ENCODE measurements at places on chromosomes 2 and 18.
A peak's percentile ranks its signal among the peaks of the same experiment; 100 is the strongest.

GRCh38 chr2:6784291-6784690, 81.4 kb downstream of the CMPK2 start:
- peak; percentile 14 for DNase-seq

DNA sequence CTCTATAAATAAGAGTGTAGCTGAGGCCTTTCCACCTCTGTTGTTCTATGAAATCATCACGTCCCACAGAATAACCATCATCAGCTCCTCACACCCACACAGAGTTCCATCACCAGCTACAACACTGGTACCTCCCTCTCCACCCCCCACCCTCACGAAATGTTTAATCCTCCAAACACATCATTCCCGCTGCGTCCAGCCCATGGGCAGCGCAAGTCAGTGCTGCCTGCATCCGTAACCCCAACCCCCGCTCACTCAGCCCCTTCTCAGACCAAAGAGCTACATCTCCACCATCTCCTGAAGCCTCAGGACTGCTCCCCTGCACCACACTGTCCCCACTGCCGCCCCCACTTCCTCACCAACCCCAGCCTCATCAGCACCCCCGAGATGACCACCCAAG, 19.4 kb downstream of the DNMT3A start:
- no peak for DNase-seq

DNA sequence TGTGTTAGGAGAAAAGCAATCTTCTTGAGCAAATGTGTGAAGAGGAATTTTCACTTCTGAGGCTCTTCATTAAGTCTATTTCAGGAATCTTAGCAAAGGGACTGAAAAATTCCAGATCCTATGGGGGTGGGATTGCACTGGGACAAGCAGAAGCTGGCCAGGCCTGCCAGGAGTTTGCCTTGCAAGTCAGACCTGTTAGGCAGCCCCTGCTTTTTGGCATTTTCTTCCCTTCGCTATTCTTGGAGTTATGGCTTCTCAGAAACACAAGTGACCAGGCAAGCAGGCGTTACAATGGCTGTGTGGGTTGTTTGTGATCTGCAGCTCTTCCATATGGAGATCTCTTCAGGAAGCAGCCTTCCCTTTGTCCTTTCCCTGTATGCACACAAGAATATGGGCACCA, 8.0 kb upstream of the CCDC85A start:
- no peak for DNase-seq

- DNase-seq: no peak
These were observed 51.8 kb downstream of the HS1BP3 start for GRCh38 chr2:20599001-20599600.

GRCh38 chr2:74391209-74391579, 11.1 kb upstream of the DCTN1 start:
- peak; percentile 15 for DNase-seq

DNA sequence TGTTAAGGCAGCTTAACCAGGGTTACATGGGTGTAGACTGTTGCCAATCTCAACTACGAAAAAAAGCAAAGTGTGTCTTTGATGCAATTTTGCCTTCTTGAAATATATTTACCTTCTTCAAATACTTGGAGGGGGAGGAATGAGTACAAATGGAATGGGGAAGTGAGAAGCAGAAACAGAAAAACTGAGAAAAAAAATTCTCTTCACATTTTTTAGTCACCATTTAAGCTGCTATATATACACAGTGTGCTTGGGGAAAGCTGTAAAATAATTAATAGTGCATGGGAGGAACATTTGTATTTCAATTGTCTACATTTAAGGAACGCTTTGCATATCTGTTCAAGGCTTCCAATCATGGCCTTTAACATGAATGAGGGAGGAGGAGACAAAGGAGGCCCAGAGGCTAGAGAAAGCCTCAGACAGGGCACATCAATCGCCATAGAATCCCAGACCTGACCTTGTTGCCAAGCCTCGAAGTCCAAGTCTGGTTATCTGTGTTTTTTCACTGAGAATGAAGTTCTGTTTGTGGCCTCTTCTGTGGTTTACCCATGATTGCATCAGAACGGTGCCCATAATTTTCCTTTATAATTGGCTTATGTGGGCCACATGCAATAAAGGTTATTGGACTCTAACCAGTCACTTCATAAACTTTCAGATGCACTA, 158.6 kb downstream of the PIK3C3 start:
- no peak for DNase-seq

DNA sequence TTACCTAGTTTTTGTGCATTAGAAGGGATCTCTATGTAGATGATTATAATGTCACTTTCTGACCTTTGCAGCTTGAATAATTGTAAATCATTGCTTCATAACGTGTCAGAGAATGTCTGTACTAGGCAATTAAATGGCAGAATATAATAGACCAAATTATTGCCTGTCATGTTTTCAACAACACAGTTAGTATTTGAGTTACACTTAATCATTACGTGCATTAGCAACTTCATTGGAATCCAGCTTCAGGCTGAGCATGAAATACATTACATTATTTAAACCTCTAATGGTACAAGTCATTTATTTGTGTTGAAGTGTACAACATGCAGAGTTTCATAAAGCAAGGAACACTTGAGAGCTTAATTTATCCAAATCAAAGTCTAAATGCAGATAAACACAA, 48.0 kb downstream of the ZNF407 start:
- DNase-seq: peak; percentile 31

DNA sequence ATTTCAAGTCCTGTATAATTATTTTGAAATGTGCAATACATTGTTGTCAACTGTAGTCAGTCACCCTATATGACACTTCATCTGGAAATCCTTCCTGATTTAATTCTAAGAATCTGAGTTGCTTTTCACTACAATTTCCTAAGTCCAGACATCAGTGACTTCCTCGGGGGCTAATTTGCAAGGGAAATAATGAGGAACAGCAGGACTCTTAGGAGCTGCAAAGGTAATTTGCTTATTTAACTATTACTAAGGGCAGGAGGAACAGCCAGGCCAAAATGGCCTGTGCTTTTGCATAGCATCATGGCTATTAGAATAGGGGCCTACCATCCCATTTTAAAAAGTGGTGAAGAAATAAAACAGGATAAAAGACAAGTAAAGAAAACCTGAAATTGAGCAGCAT, 178.8 kb downstream of the MC4R start:
- DNase-seq: no peak

DNA sequence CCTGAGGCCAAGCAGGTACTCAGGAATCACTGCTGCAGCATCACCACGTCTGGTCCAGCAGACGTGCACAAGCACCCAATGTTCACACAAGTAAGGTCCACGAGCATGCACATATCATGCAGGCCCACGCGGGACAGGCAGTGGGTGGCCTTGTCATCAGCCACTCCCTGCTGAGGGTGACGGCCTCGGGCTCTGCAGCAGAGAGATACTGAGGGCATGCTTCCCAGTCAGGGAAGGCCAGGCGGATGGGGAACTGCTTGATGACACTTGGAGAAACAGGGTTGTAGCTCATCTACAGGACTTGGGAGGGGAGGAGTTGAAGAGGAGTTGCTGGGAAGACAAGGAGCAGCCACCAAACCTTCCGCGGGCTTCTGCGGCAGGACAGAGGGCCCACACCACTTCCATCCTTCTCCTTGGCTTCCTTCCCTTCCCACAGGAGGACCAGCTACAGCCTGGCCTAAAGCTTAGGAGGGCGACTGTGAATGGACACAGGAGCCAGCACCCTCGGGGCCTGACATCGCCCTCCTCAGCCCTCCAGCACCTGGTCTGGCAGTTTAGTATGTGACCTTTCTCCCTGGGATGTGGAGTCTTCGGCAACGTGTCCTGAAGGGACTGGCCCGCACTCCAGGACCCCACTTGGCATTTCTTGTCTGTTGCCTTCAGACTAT, 15.2 kb downstream of the MFSD2B start:
- no peak for DNase-seq

GRCh38 chr2:27518113-27518781, 21.6 kb downstream of the GCKR start:
- no peak for DNase-seq

- DNase-seq: no peak
These were observed 12.0 kb downstream of the CCDC150 start for GRCh38 chr2:196651387-196652094.

DNA sequence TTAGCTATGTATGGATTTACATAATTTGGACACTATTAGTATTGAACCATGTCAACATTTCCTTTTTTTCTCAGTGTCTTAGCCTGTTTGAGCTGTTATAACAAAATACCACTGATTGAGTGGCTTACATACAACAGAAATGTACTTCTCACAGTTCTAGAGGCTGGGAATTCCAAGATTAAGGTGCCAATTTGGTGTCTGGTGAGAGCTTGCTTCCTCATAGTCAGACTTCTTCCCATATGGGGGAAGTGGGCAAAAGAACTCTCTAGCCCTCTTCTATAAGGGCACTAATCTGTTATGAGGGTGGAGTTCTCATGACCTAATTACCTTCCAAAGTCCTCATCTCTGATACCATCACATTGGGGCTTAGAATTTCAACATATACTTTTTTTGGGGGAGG, 12.6 kb downstream of the ZNF804A start:
- DNase-seq: no peak

GRCh38 chr2:152529420-152530115, 187.7 kb downstream of the PRPF40A start:
- DNase-seq: no peak

DNA sequence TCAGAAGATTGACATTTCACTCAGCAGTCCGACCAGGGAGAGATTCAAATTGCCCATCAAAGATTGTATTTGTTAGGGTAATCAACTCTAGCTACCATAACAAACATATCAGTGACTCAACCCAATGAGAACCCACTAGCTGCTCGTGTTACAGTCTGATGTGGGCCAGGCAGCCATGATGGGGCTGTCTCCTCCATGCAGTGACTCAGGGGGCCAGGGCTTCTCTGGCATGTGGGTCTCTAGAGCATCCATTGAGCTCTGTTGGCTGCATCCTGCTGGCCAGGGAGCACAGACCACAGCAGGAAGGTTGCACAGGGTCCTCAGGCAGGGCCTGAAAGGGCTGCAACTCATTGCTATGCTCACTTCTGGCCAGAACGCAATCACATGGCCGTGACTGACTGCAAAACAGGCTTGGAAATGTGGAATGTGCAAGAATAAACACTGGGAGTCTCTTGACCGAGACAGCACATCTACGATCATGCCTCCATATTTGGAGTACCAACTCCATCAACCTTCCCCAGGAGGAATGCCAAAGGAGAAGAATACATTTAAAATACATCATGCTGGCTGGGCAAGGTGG, 216.8 kb downstream of the EIPR1 start:
- DNase-seq: no peak

- DNase-seq: no peak
These were observed 238.8 kb upstream of the FOSL2 start for GRCh38 chr2:28153851-28154250.

DNA sequence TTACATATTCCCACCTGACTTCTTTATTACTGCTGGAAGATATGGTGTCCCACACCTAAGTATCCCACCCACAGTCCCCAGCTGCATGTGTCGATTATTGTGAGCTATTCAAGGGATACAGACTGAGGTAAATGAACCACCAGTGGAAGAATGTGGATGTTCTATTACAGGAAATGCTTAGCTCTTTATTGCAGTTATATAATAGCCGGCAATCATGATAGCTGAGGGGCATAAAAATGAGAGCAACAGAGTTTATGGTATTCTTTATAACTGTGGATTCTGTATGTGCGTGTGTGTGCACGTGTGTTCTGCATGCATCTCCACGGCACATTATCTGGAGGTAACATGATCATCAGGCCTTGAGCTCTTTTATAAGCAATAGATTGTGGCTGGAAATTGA, 198.9 kb downstream of the NEDD4L start:
- no peak for DNase-seq

DNA sequence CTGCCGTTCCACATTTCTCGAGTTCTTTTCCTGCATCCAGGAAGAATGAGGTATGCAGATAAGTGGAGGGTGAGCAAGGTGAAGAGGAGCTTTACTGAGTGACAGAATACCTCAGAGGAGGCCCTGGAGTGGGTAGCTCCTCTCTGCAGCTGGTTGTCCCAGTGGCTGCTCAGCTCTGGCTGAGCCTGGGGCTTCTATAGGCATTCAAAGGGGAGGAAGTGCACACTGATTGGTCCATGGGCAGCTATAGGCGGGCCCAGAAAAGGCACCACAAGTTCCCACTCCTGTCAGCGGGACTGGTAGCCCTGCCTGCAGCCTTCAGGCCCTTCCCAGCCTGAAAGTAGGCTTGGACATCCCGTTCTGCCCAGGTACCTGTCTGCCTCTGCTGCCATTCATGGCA, 94.7 kb downstream of the DOK6 start:
- no peak for DNase-seq

DNA sequence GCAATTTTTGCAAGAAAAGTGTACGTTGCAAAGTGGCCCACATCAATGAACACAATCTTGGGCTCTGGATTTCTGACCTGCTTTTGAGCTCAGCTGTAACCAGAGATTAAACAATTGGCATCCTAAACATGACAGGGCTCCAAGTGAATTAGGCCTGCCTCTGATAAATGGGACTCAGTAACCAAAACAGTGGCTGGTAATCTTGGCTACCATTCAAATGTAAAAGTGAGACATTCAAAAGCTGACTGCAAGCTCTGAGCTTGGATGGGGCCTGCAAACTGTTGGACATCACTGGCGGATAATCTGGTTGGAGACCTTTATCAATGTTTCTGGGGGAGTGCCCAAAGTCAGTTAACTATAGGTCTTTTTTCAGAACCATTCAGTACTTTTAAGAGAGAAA, 160.7 kb downstream of the RAB3GAP1 start:
- DNase-seq: no peak

DNA sequence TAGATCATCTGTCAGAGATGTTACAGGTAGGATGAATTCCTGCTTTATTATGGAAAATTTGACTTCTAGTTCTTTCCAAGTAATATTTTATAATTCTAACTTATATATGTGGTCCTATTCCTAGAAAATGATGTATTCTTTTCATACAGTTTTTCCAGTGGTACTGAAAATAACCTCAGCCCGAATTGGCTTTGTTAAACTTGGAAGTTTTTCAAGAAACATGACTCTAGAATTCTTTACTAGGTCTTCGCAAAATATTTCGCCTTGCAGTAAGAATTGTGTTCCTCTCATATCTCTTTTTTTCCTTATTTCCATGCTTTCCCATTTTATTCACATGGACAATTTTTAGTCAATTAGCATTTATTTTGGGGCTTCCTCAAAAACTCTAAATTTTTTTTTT, 60.5 kb downstream of the BMPR2 start:
- DNase-seq: no peak

- DNase-seq: no peak
These were observed 334.7 kb upstream of the SLC39A10 start for GRCh38 chr2:195322324-195322723.

GRCh38 chr2:19673213-19673791, 228.5 kb downstream of the TTC32 start:
- DNase-seq: peak; percentile 47

- no peak for DNase-seq
These were observed at the start of gene MARCO for GRCh38 chr2:118942031-118942430. TSS of gene MARCO (plus strand) at chr2:118942194. CDS start at chr2:118942301, 107 bp downstream.

- no peak for DNase-seq
These were observed 103.7 kb downstream of the EPB41L3 start for GRCh38 chr18:5439986-5440696.

DNA sequence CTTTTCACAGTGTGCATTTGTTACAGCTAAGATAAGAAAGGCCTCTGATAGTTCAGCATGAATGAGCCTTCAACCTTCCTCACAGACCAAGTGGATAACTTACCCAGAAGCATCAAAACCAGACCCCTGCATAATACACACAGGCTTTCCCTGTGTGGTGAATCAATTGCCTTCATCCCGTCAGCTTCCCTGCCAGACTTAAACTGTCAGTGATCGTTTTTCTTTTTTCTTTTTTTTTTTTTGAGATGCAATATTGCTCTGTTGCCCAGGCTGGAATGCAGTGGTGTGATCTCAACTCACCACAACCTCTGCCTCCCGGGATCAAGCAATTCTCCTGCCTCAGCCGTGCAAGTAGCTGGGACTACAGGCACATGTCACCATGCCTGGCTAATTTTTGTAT, 20.5 kb upstream of the SLC35F5 start:
- DNase-seq: no peak

- no peak for DNase-seq
These were observed 38.5 kb upstream of the TRIB2 start for GRCh38 chr2:12678186-12678585.

Data from epithelial cell of esophagus (primary cell).